ENCODE measurements at places on chromosomes 16 and 17.

DNA sequence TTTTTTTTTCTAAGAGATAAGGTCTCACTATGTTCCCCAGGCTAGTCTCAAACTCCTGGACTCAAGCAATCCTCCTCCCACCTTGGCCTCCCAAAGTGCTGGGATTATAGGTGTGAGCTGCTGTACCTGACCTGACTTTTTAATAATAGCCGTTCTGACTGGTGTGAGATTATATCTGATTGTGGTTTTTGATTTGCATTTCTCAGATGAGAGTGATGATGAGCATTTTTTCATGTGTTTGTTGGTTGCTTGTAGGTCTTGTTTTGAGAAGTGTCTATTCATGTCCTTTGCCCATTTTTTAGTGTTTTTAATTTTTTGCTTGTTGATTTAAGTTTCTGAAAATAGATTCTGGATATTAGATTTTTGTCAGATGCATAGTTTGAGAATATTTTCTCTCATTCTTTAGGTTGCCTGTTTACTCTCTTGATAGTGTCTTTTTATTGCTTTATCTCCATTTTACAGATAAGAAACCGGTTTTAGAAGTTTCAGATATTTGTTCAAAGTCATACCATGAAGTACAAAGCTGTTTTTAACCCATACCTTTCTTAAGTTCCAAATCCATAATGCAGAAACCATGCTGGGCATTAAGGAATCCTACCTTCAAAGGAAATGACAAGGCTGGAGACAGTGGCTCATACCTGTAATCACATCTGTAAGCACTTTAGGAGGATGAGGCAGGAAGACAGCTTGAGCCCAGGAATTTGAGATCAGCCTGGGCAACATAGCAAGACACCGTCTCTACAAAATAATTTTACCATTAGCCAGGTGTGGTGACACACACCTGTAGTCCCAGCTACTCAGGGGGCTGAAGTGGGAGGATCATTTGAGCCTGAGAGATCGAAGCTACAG is 168.4 kb upstream of the TBX2 start:
- no peak for DNase-seq

DNA sequence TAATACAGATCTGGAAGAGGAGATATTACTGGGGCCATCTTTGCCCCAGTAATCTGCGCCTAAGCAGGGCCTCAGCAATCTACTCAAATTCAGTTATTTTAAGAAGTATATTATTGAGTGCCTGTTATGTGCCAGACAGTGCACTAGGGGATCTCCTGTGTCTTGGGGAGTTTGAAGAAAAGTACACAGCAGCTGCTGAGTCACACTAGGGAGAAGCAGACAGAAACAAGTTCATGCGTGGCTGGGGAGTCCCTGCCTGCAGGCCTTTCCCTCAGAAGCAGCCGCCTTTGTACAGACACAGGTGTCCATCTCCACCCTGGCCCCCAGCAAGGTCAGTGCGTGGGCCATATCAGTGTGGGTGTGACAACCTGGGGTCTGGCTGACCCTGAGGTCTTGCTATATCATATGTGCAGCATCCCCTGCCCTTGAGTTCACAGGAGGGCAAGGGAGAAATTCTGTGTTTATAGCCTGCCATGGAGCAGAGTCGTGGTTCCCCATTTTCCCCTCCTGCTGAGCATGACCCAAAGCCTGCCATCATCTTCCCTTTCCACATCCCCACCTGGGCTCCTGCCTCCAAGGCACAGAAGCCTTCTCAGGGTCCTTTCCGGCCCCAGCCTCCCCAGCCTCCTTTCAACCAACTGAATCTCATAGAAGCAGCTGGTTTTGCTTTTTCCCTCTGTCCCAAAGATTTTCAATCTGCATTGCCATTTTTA is 229.9 kb upstream of the SDK2 start:
- no peak for DNase-seq

DNA sequence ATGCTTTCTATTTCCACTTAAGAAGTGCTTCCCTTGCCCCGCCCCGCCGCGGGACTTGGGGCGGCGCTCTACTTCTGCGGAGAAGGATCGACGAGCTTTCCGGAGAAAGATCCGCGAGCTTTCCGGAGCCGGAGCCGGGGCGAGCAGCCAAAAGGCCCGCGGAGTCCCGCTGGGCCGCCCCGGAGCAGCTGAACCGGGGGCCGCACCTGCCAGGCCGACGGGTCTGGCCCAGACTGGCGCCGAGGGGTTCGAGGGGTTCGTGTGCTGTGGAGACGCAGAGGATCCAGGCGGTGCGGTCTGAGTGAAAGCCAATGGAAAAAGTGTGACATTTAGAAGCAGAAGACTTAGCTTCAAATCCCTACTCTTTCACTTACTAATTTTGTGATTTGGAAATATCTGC is 50.8 kb downstream of the TBC1D26 start:
- no peak for DNase-seq

- DNase-seq: no peak
Measured at GRCh38 chr16:11986521-11987057, 10.1 kb downstream of the SNX29 start.

- DNase-seq: no peak
Measured at GRCh38 chr16:61432421-61432820, 603.8 kb downstream of the CDH8 start.

DNA sequence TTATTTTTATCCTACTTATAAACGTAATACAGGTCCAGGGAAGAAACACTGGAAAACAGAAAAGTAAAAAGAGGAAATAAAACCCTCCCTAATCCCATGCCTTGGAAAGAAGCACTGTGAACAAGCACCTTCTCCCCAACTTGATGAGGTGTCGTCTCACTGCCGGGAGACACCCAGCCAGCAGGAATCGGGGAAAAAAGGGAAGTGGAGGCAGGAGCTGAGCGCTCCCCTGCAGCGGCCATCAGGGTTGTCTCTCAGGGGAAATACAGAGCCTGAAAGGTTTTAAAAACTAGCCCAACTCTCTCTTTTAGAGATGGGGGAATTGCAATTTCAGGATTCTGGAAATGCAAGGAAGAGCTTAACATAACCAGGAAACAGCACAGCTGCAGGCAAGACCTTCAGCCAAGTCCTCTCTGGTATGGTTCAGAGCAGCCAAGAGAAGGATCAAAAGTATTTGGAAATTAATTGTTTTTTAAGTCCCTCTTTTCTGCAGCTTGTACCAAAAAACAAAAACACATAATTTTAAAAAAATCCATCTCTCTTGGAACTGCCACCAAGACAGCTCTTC is 96.3 kb upstream of the RCVRN start:
- no peak for DNase-seq

- DNase-seq: no peak
Measured at GRCh38 chr17:3030096-3030495, 33.3 kb downstream of the OR1D5 start.

- no peak for DNase-seq
Measured at GRCh38 chr16:24996301-24996700, 18.9 kb downstream of the ARHGAP17 start.

GRCh38 chr17:80443916-80444643 is 29.1 kb downstream of the ENDOV start:
- no peak for DNase-seq

- DNase-seq: no peak
Measured at GRCh38 chr16:15856901-15857698, at the start of gene MYH11. MYH11 (minus strand) TSS chr16:15857028; CDS start chr16:15838252, 18,776 bp downstream.

DNA sequence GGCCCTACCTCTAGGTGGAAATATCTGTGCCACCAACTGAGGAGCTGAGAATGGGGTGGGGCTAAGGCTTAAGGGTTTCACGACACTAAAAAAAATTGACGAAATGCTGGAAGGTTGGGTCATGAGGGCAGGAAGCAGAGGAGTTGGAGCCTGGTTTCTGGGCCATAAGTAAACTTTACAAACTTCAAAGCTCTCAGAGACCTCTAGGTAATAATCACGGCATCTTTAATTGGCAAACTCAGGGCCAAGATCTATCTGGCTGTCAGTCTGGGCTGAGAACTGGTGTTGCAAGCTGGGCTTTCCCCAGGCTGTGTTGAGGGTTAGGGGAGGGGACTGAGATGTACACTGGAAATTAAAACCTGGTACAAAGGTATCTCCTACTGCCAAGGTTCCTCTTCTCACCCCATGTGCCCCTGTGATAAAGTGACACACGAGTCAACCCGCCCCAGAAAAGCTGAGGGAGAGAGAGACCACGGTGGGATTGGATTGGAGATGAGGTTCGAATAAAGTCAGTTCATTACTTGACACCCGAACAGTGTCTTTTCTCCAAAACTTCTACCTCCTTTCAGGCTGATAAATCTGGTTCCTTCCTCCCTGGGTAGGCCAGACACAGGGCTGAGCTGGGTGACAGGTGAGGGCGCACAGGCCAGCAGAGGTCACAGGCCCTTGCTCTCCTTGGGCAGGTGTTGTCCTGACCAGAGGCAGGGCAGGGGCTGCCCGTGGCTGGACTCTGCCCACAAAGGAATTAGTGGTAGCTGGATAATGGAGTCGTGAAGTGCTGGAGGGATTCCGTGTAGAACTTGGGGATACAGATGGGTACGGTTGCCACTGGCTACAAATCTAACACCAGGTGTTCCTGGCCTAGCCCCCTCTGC is 4.0 kb upstream of the ZNF768 start:
- no peak for DNase-seq

GRCh38 chr16:12470311-12471229 is 333.1 kb downstream of the CPPED1 start:
- no peak for DNase-seq

- peak; percentile 40 for DNase-seq
Measured at GRCh38 chr16:49799172-49799571, 56.7 kb downstream of the ZNF423 start.

- DNase-seq: no peak
Measured at GRCh38 chr16:57959121-57959520, 11.8 kb downstream of the CNGB1 start.

GRCh38 chr16:47483616-47484015 is 22.5 kb downstream of the PHKB start:
- no peak for DNase-seq

DNA sequence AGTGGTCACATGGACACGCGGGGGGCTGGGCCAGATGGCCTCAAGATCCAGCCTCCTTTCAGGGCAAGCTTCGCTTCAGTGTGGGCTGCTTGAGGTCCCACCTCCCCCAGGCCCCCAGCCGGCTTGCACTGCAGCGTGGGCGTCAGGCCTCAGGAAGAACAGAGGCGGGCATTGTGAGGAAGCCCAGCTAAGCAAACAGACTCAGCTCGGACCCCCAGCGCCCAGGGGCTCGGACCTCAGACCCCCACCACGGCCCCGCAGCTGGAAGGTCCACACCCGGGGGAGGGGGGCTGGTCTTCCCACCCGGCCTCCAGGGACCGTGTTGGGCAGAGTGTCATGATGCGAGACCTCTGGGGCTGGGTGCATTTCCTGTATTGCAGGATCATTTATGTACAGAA is 24.7 kb upstream of the ZNF469 start:
- DNase-seq: peak; percentile 62

- no peak for DNase-seq
Measured at GRCh38 chr17:4520060-4520893, 21.6 kb downstream of the SPNS2 start.

DNA sequence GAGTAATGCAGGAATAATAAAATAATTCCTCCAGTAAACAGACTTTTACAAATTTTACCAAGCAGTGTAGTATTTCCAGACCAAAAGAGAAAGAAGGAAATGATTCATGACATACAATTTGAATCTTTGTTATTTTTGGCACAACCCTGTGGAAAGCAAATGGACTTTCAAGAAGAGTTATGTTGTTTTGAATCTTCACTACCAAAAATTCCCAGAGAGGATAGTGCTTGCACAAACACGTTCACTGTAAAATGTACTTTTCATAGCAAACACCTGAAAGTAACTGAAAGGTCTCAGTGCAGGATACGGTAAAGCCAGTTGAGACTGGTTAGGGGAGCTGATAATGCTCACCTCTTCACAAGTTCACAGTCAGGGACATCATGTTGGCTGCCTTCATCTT is 107.1 kb downstream of the USP22 start:
- peak; percentile 14 for DNase-seq

GRCh38 chr17:32546031-32546444 is 59.2 kb downstream of the CDK5R1 start:
- no peak for DNase-seq

- DNase-seq: no peak
Measured at GRCh38 chr16:58118801-58119508, 10.2 kb downstream of the CFAP20 start.

- no peak for DNase-seq
Measured at GRCh38 chr16:8964462-8964861, 756 bp upstream of the USP7 start.

GRCh38 chr17:5200360-5200759 is 8.7 kb upstream of the ZNF594 start:
- no peak for DNase-seq

GRCh38 chr17:19958023-19958422 is 19.6 kb downstream of the AKAP10 start:
- peak; percentile 87 for DNase-seq

DNA sequence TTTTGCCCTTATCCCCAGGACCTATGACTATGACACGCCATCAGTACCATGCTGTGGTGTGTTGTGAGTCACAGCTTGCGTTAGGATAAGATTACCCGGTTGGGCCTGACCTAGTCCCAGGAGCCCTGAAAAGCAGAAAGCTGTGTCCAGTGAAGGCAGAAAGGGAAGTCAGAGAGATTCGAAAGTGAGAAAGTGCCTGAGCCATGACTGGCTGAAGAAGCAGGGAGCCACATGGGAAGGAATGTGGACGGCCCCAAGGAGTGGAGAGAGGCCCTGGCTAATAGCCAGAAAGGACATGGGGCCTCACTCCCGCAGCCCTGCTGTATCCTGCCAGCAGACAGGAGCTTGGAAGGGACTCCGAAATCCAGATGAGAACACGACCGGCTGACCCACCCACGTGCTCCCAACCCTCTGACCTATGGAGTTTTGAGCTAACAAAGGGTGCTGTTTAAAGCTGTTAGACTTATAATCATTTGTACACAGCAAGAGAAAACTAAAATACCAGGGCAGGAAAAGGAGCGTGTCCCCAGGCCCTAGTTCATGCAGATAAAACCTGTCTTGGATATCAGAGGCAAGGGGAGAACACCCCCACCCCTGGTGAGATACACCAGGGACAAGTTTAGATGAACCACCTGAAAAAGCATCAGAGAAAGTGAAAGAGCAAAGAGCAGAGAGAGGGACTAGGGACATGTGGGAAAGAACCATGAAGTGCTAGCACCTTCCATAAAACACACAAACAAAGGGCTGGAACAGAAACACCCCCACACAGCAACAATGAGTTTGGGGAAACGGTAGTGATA is 115.3 kb downstream of the SLC39A11 start:
- DNase-seq: peak; percentile 86

GRCh38 chr16:87434146-87434667 is 42.1 kb downstream of the MAP1LC3B start:
- DNase-seq: no peak

GRCh38 chr17:31508288-31509094 is 117.0 kb downstream of the RAB11FIP4 start:
- DNase-seq: no peak

GRCh38 chr17:36689089-36689667 is 87.8 kb downstream of the MRM1 start:
- no peak for DNase-seq

- no peak for DNase-seq
Measured at GRCh38 chr16:79648826-79649225, 48.3 kb upstream of the MAF start.

- DNase-seq: no peak
Measured at GRCh38 chr16:3789375-3790099, 72.2 kb upstream of the TRAP1 start.

All from urothelium cell line (cell line).